Stimulated activated CD4-positive, alpha-beta T cell treated with anti-CD3 and anti-CD28 coated beads, Interleukin-4, amount 100 ng/mL, for 48 hours (primary cell): ENCODE measurements at places on chromosomes 13 and 19.

DNA sequence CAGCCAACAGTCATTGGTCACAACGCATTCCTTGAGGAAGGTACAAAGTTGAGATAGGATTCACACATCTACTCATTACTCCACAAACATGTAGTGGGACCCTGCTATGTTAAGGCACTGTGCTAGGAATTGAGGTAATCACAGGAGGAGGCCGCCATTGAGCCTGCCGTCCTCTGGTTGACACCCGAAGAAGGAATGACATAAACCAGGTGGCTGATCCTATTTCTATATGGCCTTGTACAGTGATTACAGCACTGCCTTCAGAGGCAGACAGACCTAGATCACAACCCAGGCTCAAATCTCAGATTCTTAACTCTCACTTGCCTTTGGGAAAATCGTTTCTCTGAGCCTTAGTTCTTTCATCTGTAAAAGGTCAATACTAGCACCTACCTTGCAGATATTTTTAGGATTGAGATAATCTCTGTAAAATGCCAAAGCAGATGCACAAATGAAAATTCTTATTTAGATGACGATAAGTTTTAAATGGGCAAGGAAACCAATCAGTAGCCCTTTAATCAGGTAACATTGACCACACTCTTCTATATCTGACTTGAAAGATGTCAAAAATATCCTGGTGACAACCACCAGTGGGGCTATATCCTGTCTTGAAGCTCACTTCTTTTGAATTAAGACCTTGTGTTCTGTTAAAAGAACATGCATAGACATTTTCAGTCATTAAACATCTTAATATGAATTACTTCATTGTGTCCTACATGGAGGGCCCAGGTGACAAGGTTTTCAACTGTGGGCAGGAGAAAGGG lies 251.6 kb downstream of the KCTD12 start:
- no peak for DNase-seq

DNA sequence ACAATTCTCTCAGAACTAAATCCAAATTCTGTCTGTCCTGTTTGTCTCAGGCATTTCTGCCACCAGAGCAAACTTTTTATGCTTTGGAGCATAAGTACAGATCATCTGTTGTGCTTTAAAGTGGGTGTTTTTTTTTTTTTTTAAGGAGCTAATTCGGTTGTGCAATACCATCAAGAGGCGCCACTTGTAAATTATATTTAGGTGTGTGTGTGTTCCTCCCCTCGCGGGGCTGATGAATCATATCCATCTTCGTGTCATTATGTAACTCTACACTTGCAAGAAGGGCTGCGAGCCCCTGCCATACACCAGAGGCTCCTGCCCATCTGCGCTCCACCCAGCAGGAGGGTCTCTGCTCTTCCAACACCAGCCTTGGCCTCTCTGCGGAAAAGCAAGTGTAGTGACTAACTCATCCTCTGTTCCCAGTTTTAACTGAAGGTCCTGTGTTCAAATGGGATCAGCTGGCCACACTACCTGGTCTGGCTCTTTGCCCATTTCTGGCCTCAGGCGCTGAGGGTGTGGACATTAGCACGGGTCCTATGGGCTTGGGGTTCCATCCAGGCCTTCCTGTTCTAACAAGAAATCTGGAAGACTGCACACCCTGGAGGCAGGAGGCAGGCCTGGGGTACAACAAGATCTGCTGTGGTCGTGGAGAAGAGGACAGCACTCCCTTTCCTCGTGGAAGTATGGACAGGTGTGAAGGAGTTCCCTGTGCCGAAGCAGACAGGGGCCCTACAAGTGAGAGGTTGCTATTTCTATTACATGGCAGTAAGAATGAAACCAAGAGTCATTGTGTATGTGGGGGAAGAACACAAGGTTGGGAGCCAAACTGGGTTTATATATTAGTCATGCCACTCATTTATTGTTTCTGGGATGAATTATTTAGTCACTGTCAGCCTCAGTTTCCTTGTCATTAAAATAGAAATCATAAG lies 96.1 kb upstream of the MBNL2 start:
- no peak for DNase-seq

GRCh38 chr13:35039012-35039411 lies 96.9 kb downstream of the NBEA start:
- no peak for DNase-seq

DNA sequence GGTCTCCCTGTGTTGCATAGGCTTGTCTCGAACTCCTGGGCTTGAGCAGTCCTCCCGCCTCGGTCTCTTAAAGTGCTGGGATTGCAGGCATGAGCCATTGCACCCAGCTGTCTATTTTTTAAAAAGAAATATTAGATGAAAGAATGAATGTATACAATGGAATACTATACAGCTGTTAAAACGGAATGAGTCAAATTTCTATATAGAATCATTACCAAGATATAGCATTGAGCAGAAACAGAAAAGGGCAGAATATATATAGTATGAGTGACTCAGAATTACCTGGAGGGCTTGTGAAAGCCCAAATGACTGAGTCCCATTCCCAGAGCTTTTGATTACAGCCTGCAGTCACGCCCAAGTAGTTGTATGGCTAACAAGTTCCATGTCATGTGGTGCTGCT lies 4.4 kb downstream of the DACT3 start:
- no peak for DNase-seq

DNA sequence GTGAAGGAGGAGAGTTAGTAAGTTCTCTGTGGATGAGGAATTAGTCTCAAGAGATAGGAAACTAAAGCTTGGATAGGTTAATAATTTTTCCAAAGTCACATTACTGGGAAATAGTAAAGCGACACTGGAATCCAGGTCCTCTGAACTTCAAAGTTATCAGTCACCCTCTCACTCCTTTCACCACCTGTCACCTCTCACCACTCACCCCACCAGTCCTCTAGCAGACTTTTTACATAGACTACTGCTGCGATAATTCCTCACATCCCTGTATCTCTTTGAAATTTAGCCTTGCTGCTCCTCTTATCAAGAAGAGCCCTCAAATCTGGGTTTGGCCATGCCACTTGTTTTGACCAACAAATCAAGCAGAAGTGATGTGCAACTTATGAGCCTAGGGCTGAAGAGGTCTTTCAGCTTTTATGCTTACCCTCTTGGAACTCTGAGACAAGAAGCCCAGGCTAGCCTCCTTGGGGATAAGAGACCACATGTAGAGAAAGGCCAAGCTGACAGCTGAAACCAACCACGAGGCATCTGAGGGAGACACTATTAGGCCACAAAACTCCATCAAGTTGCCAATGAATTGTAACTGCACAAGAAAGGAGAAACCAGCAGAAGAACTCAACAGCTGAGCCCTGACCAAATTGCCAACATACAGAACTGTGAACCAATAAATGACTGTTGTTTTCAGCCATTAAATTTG lies 41.2 kb downstream of the STARD13 start:
- no peak for DNase-seq

DNA sequence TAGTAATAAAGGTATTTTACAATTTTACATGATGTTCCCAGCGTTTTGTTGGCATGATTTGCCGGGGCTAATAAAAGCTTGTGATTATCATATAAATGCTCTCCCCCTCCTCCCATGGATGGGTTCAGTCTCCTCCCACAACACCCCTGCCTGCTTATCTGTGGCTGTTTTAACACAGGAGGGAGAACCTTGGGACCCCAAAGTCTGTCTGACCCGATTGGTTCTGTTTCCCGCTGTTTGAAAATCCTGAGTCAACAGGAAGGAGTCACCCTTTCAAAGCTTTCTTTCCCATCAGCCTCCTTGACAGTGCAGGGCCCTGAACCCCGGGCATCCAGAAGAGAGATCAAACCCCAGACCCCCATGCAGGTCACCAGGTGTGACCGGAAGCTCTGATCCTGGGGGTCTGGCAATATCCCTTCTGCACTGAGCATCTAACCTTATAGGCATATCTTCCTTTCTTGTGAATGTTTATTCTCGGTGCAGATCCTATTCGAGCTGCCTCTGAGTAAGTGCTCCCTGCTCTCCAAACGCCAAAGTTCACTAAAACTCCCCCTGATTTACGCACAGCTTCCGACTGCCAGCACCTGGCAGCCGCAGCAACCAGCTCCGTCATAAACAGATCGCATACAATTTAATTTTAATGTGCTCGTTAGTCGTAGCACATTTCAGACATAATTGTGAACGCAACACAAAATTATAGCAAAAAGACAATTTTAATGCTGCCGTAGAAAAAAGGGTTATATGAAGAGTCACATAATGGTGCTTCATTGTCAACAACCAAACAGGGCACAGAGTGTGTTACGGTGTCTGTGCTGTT lies 74.8 kb downstream of the TSHZ3 start:
- DNase-seq, result no peak

DNA sequence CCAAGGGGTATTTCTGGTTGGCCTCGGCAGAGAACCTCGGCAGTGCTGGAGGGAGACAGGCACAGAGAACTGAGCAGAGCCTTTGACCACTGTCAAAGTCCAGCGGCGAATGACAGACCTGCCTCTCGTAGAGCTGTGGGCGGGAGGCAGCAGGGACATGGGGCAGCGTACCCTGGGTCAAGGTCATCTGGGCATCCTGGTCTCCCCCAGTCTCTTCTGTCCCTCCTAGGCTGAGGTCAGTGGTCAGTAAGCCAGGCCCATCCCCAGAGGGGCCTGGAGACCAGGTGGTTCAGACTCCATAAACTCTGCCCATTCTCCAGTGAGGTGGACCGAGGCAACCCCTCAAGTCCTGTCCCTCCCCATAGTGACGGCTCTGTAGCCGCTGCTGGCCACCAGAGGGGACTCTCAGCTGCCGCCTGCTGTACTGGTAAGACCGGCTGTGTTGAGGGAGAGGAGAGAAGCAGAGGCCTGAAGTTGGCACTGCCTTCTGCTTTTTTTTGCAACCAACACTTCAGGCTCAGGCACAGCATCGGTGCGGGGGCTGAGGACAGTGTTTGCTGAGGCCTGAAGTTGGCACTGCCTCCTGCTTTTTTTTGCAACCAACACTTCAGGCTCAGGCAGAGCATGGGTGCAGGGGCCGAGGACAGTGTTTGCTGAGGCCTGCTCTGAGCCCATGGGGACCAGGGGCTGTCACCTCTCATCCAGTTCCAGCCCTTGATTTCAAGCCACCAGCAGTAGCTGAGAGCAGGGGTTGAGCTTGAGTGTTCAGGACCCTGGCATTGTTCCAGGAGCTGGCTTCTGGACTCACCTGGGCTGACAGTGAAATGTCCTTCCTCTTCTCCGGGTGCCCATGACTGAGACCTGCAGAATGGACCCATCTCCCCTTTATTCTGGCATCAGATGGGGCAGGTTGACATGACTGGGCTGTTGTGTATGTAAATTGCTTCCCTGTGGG lies at the start of gene PGLYRP2:
TSS of gene PGLYRP2 (minus strand) at position 111 of the 955 bp plus-strand sequence. CDS start 130 bp downstream, outside the sequence.
- DNase-seq, result no peak

DNA sequence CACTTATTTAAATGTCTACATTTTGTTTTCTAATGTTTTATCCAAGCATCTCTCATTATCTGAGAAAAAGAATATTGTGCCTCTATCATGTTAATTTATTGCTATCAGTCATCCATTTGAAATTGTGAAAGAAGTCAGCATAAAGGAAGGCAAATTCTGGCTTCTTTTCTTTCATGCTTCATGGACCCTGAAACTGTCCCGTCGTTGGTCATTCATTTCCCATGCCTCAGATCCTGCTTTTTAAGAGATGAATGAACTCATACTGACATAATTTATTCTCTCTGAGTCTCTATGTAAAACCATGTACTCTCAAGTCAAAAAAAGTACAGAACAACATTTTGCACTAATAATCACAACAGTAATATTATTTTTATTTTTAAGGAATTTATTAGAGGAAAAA lies 2512.0 kb downstream of the PCDH9 start:
- DNase-seq, result no peak

GRCh38 chr13:110910013-110910890 lies 4.6 kb downstream of the ANKRD10 start:
- no peak for DNase-seq

DNA sequence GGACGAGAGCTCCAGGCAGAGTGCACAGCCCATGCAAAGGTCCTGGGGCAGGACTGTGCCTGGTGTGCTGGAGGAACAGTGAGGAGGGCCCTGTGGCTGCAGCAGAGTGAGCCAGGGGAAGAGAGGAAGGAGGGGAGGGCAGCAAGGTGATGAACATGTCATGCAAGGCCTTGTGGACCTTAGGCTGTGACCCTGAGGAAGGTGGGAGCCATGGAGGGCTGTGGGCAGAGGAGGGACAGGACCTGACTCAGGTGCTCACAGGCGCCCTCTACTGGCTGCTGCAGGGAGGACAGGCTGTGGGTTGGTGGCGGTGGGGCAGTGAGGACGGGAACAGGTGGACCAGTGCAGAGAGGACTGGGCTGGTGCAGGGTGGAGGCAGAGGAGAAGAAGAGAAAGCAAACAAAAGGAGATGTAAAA lies 170.3 kb downstream of the PTPRS start:
- peak; percentile 69 for DNase-seq

DNA sequence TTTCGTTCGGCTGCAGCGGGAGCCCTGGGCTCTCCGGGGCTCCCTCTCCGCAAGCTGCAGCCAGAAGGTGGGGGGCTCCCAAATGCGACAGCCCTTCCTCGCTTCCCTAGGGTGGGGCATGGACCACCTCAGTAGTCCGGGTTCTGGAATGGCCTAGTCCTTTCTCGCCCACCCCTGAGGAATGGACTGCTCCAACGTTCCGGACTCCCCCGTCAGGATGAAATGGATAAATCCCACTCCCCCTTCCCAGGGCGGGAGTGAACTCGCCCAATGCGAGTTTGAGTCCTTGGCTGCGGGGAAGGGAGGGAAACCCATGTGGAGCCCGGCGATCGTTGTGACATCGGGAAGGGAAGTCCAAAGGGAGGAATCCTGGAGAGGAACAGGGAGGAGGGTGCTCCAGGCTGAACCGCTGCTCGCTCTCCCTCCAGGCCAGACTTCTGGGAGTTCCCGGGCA lies 5.5 kb downstream of the HRC start:
- no peak for DNase-seq

- no peak for DNase-seq
These were observed 48.7 kb downstream of the ZIC5 start for GRCh38 chr13:99922631-99923404.

DNA sequence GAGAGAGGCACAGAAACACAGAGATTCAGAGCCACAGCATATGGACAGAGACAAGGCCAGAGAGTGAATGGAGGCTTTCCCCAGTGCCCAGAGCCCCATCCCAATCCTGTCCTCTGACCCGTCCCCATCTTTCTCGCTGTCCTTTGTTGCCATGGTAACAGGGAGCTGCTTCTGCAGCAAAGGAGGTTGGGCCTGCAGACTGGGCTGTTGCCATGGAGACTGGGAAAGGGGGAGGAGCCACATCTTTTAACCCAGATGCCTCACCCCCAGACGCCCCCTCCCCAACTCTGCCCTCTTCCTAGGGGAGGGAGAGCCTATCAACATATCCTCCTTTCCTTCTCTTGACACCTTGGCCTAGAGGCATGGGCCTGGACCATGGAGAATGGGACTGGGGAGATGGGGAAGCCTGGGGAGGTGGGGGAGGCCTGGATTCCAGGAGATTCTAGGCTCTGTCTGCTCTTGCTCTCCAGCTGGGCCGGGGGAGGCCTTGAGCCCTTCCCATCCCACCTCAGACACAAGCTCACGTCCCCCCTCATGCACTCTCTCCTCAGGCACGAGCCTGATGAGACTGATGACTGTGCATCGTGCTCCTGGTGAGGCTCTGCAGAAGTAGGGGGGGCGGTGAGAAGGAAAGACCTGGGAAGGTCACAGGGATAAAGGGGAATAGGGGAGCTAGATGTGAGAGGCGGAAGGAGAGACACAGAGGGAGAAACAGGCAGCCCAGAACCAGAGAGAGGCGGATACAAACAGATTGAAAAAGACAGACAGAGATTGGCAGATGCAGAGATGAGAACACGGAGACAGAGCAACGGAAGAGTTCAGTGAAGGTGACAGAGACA lies 2.1 kb upstream of the ATP1A3 start:
- no peak for DNase-seq
